ENCODE measurements at places on chromosomes 2 and 18.
A peak's percentile ranks its signal among the peaks of the same experiment; 100 is the strongest.

DNA sequence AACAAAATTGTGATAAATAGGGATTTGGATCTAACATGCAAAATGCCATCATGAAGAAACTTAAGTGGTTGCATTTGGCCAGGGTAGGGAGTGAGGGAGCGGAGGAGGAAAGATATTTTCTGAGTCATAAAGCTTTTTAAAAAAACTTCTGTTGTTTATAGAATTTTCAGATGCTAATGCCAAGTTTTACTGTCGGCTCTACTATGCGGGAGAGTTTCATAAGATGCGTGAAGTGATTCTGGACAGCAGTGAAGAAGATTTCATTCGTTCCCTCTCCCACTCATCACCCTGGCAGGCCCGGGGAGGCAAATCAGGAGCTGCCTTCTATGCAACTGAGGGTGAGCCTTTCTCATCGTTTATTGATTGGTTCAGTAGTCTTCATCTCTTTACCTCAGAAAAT lies 56.0 kb upstream of the PTH2R start:
- DNase-seq = no peak

DNA sequence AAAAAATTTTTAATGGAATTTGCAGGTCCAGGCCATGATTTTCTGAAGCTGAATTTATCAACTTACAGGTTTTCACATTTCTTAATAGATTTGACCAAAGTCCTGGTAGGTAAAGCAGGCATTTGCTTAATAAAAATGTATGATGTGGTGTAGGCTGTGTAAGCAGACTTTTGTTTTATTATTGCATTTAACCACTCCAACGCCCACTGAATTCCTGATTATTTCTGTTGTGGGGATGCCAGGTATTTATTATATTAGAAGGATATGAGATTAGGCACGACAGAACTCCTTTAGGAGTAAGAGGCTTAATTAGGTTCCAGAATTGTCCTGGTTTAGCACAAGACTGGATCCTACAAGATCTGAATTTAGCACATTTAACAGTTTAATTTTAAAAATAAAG lies 111.1 kb downstream of the ADCYAP1 start:
- DNase-seq = no peak

GRCh38 chr2:199207011-199207410 lies 250.7 kb downstream of the SATB2 start:
- DNase-seq = no peak

GRCh38 chr2:109384308-109385271 lies 229.2 kb downstream of the SEPTIN10 start:
- DNase-seq = no peak

GRCh38 chr18:23493654-23494053 lies 9.7 kb upstream of the RMC1 start:
- DNase-seq = no peak

DNA sequence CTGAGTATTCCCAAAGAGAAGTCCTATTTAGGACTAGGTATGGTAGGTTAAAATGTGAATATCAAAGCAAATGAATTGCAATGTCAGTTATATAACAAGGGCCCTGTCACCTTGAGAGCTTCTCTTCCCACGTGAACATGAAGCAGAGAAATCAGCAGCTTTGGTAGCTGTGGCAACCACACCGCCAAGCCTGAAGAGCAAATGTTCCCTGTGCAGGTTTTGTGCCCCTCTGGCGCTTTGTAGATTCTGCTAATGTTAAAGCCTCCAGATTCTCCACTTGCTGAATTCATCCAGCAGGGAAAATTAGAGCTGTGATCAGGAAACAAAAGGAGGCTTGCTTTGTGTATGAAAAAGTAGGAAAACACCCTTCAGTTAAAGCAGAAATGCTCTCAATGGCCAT lies 322.6 kb downstream of the RBM43 start:
- DNase-seq = no peak

- no peak for DNase-seq
These were observed 64.5 kb downstream of the TSPYL6 start for GRCh38 chr2:54191361-54192135.

GRCh38 chr2:198659096-198659870 lies 798.5 kb downstream of the SATB2 start:
- no peak for DNase-seq

- no peak for DNase-seq
These were observed 3.9 kb upstream of the IL1R2 start for GRCh38 chr2:101987832-101988231.

GRCh38 chr2:239944694-239945551 lies 80.2 kb downstream of the NDUFA10 start:
- DNase-seq = peak; percentile 21

- DNase-seq = no peak
These were observed 183.0 kb downstream of the PMAIP1 start for GRCh38 chr18:60082790-60083189.

DNA sequence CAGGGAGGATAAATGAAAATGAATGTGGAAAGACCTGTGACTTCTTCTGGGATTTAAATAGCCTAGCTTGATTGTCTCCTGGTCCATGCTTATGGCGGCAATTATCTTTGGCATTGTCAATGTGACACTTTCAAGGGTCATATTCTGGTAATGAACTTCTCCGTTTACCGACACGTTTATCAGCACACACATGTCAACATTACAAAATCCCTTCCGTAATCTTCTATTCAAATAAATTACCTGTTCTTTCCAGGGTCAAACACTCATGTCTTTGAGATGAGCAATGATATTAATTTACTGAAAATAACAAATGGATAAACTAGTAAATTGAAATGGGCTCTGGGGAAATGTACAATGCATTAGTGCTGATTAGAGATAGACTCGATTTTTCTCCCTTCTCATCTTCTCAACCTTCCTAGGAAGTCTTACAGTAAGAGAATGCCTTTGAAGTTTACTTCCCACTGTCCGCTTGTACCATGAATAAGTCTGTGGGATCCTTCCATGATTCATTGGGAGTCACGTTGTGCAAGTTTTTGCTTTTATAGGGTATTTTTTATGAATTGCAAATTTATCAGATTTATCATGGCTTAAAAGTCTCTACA lies 646.3 kb upstream of the LRATD1 start:
- no peak for DNase-seq

DNA sequence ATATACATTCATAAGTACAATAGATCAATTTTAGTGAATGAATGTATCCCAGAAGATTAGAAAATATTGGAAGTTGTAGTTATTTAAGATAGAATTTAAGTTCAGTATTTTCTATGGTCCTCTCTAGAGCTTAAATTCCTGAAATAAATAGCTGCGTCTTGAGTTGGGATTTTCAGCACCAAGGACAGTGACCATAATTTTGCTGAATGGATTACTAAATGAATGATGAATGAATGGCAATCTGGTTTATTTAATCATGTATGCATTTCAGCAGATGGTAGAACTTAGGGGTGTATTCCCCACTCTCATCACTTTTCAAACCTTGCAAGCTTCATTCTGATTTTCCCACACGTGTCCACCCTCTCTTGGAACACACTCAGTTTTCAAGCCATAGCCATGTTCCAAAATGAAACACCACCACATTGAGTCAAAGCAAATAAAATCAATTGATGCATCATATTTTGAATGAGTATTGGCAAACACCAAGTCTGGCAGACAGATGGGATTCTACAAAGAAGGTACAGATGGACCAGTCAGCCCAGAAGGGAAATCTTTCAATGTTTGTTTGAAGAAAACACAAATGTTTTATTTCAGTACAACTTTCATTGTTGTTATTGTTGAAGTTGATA lies 362.2 kb upstream of the NXPH2 start:
- DNase-seq = no peak

- DNase-seq = no peak
These were observed 26.4 kb downstream of the CELF4 start for GRCh38 chr18:37539236-37539635.

GRCh38 chr2:174577967-174578589 lies 19.5 kb downstream of the WIPF1 start:
- DNase-seq = no peak

DNA sequence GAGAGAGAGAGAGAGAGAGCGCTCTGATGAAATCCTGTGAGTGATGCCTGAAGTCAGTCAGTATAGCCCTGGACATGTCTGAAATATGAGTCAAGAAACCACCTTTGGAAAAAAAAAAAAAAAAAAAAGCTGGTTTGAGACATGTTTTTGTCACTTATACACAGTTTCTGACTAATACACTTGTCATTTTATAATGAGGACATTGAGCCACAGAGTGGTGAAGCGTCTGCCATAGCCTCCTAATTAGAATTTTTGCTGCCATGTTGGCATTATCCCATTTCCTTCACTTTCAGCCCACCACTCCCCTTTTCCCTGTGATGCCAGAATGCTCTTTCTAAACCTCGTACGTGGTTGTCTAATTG lies 15.7 kb upstream of the MYO3B start:
- no peak for DNase-seq

GRCh38 chr2:129741623-129742022 lies 237.8 kb upstream of the RAB6C start:
- DNase-seq = no peak

GRCh38 chr2:219906114-219907010 lies 278.9 kb downstream of the SLC4A3 start:
- no peak for DNase-seq

DNA sequence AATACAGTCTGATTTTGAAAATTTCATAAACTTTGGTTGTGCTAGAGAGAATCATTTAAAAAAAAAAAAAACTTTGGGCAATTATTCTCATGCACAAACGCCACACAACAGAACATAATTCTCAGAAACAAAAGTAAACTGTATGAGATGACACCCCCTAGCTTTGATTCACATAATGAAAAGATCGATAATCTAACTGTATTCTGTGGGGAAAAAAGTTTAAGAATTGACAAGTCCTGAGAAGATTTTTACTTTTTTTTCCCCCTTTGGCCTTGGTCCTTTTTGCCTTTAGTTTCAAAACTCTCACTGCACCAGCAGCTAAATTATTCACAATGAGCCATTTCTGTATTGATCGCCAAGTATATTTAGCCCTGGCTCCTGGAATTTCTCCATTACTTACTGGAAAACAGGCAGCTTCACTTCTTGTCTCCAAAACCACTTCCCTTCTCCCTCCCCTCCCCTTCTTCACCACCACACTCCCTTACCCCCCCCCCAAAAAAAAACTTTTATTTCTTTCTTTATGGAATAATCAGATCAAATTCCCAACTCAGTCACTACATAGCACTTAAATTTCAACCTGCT lies 2.0 kb downstream of the IKZF2 start:
- DNase-seq = no peak

DNA sequence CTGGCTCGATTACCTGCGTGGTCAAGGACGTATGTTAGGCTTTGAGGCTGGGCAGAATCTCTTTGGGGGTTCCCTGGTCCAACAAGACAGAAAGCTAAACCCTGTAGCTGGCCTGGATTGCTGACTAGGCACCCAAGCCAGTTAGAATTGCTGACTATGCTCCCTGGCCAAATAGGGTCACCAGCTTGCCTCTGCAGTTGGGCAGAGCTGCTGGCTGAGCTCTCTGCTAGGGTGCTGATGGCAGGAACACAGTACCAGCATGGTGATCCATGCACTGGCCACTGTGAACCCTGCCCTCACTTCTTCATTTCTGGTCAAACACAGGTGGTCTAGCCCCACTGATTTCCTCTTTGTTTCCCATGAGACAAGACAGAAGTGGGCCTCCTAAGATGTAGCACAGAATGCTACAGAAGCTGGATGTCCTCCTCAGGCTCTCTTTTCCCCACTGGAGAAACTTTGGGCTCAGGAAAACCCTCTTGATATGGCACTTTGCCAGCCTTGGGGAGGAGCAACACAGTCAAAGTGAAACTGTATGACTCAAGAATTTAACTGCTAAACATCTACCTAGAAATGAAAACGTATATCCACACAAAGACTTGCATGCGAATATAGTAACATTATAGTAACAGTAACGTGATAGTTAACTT lies 20.8 kb downstream of the SP140L start:
- peak; percentile 51 for DNase-seq

GRCh38 chr18:79587779-79588635 lies 91.6 kb upstream of the CTDP1 start:
- no peak for DNase-seq

DNA sequence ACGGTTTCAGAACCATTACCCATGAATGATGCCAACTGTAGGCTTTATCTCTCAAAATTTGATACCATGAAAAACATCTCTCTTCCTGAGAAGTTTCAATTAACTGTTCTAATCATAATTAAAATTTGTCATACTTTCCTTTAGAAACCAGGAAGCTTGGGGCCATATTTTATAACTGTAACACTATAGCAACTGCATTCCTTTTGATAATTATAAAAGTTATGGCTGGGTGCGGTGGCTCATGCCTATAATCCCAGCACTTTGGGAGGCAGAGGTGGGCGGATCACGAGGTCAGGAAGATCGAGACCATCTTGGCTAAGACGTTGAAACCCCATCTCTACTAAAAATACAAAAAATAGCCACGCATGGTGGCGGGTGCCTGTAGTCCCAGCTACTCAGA lies 70.6 kb downstream of the DNAH7 start:
- DNase-seq = no peak

DNA sequence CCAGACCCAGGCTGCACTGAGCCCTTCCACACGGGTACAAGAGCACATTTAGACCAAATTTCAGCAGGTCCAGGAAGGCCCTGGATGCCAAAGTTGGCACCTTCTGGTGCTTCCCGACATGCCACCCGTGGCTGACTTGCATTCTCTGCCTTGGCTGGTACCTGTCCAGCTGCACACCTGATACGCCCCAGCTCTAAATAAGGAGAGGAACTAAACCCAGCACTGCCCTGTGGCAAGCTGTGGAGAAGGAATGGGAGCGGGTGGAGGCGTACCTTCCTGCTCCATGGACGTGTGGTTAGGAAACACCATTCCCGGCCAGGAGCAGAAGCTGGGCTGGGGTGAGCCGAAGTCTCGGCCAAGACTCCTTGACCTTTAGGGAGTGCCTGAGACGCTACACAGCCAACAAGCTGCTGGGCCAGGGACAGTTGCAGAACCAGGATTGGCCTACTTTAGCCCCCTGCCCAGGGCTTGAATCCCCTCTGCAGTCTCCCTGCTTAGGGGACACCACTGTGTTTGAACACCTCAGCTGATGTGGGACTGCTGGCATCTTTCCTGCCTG lies 86.5 kb upstream of the TAF1B start:
- DNase-seq = no peak

DNA sequence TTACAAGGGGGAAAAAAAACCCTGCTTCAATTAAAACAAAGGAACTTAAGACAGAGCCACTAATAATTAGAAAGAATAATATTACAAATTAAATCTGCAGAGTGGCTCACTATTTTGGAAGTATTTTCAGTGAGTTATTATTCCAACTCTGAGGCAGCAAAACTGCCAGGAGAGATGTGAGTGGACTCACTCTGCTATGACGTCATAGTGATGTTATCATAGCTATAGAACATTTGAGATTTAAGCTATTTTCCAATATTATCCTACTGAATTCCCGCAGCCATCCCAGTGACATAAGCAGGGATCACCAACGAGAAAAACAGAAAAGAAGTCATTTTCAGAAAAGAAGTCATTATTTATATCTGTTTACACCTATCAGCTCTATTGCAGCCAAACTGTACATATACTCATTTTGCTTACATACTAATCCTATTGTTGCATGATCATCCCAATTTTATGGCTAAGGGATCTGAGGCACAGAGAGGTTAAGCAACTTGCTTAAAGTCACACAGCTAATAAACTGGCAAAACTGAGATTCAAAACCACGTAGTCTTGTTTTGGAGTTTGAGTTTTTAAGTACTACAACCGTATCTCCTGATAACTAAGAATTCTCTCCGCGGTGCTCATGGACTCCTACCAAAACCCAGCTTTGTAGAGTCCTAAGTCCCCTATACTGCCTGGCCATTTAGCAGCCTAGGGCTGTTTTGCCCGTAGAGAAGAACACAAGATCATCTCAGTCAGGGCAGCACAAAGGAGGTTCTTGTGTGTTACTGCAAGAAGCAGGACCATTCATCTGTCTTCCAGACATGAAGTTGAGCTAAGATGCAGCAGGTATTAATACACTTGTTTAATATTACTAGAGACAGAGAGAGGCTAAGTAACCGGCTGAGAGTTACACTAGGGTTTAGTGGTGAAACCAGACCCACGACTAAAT lies 299.8 kb downstream of the TCF4 start:
- DNase-seq = no peak

Measured in stimulated activated naive CD8-positive, alpha-beta T cell treated with anti-CD3 and anti-CD28 coated beads, Interleukin-15, Interleukin-2, amounts not matched to agents 100 U/mL and 50 U/mL, for 24 hours (primary cell).